ELF-1 (cell line): ENCODE measurements at places on chromosomes 6 and 20.

DNA sequence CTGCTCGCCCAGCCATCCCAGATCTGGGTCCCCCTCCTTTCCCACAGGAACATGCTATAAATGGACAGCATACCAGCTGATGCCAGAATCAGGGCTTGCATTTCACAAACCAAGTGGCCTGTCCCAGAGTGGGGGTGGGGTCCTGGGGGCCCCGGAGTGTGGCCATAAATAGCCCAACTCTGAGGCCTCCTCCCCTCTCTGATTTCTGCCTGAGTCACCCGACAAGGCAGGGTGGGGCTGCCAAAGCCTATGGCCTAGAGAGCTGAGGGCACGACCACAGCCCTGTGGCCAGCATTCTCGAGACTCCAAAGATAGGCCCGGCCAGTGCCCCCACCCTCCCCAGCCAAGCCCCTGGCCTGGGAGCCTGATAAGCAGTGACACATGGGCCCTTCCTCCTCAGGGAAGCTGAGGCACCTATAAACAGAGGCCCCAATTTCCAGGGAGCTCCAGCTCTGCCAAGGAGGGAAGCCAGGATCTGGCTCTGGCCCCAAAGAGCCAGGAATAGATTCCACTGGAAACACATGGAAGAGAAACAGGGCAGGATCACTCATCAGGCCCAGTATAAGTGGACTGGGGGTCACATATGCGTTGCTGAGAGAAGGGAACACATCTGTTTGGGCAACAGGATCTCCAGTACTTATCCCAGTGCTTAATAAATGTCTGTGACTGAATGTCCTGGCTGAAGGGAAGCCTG lies 20.3 kb downstream of the SNTA1 start:
- no peak for DNase-seq

DNA sequence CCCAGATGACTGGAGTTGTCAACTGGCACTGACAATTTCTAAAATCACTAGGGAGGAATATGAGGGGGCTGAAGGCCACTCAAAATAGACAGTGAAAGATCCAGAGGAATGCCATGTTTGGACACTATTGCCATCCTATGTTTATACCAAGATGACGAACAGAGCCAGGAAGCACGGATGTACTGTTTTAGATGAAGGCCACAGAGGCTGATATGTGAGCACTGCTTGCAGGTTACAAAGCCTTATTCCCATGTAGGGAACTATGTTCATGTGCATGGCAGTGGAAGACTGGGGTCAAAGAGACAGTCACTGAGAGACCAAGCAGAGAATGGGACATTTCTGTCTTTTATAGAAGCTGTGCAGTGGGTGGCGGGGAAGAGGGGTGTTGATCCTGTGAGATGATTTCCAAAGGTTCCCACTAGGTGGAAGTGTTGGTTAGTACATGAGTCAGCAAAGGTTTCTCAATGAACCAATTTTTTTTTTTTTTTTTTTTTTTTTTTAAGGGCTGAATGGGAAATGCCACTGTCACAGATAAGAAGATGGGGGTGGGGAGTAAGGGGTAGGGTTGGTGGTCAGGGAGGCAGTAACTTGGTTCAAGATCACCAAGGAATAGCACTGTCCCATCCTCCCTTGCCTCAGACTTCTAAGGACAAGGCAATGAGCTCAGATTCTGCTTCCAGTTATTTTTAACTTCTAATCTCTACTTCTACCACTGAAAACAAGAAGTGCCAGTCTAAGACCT lies 46.7 kb upstream of the MOCS1 start:
- peak; percentile 57 for DNase-seq

DNA sequence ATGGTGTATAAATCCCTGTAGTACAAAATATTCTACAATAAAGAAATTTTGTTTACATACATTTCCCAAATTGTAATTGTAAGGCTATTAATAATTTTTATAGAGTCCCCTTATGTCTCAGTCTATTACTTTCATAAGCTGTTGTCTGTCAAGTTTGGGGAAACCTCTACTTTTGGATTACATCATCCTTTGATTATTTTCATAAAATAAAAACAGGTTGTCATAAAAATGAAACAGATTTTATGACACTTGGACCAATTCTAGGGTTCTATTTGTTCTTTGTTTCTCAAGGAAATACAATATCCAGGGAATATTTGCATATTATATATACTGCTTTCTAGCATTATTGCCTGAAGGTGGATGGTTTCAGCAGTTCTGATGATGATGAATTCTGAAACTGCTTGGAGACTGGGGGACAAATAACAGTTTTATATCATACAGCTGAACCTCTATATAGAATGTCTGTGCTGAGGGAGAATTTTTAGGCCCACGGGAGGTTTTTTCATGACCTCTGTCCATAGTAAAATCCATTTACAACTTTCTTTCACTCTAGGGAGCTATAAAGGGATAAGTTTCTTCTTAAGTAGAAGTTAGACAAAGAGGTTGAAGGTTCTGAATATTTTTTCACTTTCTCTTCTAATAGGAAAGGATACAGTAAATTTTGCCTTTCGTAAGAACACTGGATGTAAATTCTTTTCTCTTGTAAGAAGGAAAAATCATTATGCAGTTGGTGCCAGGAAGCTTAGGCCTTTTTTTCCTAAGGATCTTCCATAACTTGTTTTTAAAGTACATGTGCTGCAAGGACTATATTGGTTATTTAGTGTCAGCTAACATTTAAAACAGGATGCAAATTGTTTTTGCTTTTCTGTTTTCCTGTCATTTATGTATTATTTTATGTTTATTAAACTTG lies 58.0 kb downstream of the CD2AP start:
- DNase-seq, result no peak

- DNase-seq, result peak; percentile 30
These were observed 13.0 kb upstream of the NRM start for GRCh38 chr6:30703821-30704220.

GRCh38 chr6:150303256-150303655 lies 65.6 kb upstream of the IYD start:
- no peak for DNase-seq

GRCh38 chr6:163963205-163964120 lies 548.9 kb downstream of the QKI start:
- DNase-seq, result no peak

DNA sequence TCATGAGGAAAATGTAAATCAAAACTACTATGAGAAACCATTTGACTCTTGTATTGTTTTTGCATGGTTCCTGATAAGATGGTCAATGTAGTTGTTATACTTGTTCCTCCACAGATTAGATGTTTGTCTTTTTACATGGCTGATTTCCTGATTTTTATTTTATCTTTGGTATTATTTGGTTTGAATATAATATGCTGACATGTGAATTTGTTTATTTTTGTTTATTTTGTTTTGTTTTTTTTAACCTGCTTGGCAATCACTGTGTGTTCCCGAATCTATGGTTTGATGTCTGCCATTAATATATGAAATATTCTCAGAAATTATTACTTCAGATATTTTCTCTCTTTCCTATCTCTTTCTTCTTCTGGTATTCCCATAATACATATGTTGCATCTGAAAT lies 899.5 kb upstream of the ADGRB3 start:
- DNase-seq, result no peak

- DNase-seq, result peak; percentile 95
These were observed 40.4 kb upstream of the NAA20 start for GRCh38 chr20:19976595-19977372.

GRCh38 chr20:663315-664090 lies 10.5 kb upstream of the SRXN1 start:
- peak; percentile 82 for DNase-seq

DNA sequence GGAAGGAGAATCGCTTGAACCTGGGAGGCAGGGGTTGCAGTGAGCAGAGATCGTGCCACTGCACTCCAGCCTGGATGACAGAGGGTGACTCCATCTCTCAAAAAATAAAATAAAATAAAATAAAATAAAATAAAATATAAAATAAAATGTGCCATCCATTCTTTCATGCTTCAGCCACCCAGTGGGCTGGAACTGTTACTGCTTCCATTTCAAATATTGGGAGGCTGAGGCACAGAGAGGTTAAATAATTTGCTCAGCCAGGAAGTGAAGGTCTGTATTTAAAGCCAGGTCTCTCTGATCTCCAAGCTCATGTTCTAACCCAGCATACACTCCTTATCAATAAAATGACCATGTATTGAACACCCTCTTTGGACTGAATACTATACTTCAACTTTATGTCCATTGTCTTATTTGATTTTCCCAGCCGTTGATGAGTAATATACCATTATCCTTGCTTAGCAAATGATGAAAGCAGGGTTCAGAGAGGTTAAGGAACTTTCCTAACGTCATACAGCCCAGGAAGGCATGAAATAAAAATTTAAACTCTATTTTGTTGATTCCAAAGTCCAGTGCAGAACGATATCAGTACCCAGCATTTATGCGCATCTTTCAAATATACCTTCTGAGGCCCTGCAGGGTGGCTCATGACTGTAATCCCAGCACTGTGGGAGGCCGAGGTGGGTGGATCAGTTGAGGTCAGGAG lies 25.8 kb upstream of the SLC9A8 start:
- no peak for DNase-seq

DNA sequence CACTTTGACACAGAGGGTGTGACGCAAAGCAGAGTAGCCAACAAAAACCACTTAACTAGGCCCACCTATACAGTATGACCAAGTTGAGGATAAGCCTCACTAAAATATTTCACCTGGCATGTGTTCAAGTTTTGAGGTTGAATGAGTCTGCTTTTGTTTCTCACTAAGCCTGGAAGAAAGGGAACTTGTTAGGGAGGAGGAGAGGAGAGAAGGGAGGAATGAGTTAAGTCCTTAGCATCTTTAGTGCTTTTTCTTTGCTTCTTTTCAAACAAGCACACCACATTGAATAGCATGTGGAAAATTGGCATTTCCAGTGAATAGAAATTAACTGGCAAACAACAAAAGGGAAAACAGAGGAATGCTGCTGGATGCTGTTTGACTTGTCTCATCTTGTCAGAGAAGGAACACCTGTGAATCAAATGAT lies 461.9 kb downstream of the GJA1 start:
- no peak for DNase-seq

DNA sequence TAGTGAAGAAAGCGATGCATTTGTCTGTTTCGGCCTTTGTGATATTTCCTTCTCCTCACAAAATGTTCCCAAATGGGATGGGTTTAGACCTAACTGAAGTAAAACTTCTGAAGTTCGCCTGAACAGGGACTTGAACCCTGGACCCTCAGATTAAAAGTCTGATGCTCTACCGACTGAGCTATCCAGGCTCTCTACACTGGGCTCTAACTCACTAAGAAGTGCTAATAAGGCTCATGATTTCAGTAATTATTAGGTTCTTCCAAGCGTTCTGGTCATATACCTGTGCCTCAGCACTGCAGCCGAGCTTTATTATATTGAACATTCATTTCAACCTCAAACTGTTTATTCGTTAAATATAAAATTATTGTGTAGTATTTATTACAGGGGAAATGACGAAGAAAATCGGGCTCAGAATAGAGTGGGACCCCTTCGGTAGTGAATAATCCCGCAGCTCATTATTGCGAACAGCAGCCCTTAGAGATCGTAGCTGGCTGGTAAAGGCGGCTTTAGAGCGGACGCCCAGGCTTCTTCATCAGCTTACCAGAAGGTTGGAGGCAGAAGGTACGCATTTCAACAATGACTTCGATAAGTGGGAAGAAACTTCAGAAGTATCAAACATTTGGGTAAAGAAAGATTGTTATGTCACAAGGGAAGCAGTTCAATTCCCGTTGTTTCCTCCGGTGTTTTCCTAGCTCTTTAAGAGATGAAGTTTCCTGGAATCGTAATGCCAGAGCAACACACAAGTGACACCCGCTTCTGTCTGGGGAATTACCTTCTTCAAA lies 119.0 kb upstream of the ZNF184 start:
- DNase-seq, result peak; percentile 74
